Activated CD4-positive, alpha-beta memory T cell treated with anti-CD3 and anti-CD28 coated beads for 36 hours (primary cell): ENCODE measurements at places on chromosomes 2 and 18.

- no peak for DNase-seq
These were observed 51.9 kb downstream of the CDH2 start for GRCh38 chr18:28125051-28125450.

DNA sequence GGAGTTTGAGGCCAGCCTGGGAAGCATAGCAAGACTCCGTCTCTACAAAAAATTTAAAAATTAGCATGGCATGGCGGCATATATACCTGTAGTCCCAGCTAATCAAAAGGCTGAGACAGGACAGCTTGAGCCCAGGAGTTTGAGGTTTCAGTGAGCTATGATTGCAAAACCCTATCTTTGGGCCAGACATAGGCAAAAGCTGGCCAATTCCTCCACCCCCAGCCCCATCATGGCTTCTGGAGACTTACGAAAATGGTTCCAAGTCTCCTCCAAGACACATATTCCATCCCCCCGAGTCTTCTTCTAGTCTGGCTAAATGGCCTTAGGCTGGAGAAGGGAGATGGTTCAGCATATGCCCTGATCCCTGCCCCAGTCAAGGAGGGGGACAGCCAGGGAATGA, 172.8 kb upstream of the HAAO start:
- no peak for DNase-seq

DNA sequence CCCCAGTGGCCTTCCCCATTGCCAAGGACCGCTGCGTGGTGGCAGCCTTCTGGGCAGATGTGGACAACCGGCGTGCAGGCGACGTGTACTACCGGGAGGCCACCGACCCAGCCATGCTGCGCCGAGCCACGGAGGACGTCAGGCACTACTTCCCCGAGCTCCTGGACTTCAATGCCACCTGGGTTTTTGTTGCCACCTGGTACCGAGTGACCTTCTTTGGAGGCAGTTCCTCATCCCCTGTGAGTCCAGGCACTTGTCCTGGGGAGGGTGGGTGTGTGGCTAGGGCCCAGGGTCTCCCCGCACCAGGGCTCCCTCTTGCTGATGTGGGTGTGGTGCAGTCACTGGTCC, 31.9 kb downstream of the SNED1 start:
- no peak for DNase-seq

DNA sequence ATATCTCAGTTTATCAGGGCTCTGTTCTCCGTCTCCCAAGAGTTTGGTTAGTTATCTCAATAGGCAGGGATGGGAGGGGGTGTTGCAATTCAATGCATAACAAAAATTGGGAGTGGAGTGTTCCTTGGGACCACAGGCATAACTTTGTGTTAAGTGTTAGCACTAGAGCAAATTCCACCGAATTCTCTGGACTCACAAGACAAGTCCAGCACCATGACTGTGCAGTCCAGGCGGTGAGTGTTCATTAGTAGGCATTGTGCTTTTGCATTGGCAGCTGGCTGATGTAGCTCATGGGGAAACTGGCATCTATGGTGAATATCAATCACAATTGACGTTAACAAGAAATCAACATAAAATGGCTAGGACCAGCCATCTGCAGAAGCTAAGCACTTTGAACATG, 79.0 kb upstream of the CABLES1 start:
- DNase-seq: no peak

DNA sequence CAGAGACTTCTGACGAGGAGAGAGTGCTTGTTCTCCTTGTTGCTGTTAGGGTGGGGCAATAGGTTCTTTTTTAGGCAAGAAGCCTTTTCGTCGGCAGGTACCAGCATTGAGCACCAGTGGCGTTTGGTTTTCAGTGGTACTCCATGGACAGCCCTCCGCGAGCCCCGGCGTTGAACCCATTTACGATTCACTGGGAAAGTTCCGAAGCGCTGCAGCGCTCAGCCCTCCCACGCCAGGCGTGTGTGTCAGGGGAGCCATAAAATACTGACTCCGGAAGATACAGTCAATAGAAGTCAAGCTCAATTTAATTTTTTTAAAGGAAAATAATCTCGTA, 494 bp upstream of the ROCK1 start:
- DNase-seq: peak; percentile 71

DNA sequence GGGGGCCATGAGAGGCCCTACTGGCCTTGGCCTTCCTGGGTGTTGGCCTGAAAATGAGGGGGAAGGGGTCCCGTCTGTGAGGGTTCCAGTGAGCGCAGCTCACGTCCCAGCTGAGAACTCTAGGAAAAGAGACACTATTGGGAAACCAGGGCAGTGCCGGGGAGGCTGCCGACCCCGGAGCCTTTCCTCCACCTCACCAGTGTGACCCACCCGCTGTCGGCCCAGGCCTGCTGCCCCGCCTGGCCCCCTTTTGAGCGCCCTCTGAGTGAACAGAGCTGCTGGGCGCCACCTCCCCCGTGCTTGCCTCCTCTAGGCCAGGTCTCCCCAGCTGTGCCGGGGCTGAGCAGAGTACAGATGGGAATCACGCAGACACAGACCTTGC, 17.5 kb upstream of the ARHGEF4 start:
- no peak for DNase-seq

DNA sequence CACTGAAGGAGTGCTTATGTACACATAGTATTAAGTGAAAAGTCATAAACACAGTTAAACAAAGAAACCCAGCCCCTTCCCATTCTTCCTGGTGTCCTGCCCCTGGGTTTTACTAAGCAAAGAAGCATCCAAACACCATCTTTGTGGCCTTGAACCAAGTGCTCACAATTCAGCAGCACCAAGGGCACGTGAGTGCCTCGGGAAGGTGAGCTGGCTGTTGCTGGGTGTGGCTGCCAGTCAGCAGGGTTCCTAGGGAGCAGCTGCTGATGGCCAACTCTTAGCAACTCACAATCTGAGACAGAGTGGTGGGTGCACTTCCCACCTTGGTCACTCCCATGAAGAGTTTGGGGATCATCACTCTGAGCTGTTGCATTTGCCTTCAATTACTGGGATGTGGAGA, 97.7 kb upstream of the PGAP1 start:
- DNase-seq: no peak

DNA sequence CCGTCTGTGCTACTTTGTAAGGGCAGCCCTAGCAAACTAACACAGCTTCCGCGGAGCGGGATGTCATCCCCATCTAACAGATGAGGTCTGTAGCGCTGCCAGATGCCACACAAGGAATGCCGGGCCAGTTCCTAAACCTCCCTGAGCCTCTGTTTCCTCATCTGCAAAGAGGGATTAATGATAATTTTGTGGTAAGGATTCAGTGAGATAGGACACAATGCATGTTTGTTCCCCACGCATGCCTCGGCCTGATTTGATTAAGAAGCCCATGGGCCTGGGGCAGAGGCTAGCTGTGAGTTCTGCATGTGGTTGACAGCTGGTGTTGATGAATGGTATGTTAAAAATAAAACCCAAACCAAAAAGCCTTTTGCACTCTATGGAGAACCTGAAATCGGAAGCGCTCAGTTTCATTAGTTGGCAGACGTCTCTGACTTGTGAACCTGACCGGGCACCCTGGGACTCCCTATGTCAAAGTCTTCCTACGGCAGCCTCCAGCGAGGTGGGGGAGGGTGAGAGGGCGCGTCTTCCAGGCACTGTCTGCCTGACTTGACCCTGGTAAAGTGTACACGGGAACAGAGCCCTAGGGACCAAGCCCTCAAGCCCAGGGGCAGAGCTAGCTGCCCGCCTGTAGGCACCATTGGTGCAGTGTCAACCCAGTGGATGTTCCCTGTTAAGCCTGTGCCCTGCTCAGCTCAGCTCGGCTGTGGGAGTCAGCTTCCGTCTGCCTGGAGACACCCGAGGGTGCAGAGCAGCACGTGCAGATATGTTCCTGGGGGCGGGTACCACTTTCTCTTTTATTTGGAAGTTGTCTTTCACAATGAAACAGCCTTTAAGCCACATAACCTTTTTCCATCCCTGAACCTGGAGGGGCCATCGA, 14.8 kb upstream of the INHBB start:
- no peak for DNase-seq

DNA sequence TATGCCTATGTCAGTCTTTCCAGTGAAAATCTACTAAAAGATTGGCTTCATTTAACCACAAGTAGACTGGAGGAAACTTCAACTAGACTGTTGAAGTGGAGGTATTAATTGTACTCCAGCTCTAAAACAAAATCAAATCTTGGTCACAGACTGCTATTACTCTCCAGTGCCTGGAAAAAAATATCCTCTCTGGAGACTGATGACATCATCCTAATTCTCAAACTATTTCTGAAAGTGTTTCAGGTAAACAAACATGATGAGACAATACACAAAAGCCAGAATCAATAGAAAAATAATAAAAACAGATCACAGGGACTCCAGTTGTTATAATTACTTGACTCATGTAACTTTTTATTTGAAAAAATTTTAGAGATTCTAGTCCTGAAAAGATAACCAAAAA, 87.7 kb upstream of the MYO3B start:
- DNase-seq: no peak

DNA sequence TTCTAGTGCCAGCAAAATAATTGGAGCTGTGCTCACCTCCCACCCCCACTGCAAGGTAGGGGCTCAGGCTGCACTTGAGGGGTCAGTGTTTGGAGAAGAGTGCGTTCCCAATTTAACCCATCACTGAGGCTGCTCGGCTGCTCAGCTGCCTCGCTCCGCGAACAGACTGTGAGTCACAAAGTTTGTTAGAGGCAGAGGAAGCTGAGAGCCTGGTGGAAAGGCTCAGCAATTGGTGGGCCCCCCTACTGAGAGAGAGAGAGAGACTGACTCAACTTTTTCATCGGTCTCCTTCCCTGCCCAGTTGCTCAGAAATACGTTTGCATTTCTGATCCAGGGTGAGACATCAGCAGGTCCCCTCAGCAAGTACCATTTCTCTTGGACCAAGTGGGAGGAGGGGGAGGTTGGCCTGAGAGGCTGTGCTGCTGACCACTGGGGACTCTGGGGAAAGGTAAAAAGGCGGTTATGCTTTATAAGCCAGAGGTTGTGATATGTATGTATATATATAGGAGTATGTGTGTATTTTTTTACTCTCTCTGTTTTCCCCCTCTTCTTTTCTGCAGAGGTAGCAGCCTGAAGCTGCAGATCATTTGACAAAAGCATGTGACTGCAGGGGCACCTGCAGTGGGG, 1.5 kb downstream of the EFR3B start:
- peak; percentile 79 for DNase-seq

DNA sequence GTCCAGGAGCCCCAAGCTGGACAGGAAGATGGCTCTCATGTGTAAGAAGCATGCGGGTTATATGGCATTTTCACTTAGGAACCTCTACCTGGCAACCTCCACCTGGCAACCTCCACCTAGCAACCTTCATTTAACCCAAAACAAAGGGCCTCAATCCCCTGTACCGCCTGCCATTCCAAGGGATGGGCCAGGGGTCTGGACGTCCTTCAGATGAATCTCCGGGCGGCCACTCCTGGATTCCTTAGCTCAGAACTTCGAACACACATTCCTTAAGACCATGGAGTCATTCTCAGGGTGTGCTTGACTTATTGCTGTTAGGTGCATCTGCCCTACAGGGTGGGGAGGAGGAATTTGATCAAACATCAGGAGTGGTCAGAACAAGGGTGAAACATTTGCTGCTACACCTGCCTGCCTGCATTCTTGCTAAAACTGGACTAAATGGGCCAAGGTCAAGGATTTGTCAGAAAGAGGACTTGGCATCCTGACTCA, 277.6 kb downstream of the PHLPP1 start:
- DNase-seq: no peak

DNA sequence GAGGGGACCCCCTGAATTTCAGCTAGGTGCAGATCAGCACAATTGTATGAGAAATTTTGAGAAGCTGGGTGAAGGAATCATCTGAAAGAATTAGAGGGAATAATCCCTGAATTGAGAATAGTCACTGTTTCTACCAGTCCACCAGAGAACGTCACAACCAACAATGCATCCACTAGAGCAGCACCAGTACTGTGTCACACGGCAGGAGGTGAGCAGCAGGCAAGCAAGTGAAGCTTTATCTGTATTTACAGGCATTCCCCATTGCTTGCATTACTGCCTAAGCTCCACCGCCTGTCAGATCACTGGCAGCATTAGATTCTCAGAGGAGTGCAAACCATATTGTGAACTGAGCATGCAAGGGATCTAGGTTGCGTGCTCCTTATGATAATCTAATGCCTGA, 40.7 kb downstream of the GDF7 start:
- no peak for DNase-seq

GRCh38 chr2:214180071-214180470, 230.8 kb upstream of the VWC2L start:
- DNase-seq: no peak

GRCh38 chr2:62197011-62197924, 1.4 kb downstream of the B3GNT2 start:
- peak; percentile 54 for DNase-seq

DNA sequence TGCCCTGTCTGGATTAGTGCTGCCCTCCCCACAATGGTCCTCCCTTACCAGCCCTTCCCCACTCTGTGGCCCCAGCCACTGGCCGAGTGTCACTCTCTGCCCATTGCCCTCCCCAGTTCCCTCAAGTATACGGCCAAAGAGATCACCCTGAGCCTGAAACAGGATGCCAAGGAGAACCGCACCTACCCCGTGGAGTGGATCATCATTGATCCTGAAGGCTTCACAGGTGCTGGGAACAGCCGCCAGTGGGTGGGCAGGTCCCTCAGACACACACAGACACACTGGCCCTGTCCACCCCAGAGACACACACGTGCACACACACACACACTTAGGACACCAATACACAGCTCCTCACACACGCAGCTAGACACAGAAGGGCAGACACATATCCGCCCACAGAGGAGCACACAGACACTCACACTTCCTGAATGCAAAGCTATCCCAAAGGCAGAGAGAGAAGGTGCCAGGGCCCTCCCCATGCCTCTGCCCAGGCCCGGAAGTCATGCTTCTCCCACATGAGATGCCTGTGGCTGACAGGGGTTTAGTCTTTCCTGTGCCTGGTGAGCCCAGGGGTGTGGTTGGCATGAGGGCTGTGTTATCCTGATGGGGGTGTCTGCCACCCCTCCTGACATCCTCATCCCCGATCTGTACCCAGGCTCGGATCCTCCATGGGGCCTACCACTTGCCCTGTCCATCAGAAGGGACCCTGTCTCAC, 2.9 kb downstream of the CHRND start:
- DNase-seq: no peak

DNA sequence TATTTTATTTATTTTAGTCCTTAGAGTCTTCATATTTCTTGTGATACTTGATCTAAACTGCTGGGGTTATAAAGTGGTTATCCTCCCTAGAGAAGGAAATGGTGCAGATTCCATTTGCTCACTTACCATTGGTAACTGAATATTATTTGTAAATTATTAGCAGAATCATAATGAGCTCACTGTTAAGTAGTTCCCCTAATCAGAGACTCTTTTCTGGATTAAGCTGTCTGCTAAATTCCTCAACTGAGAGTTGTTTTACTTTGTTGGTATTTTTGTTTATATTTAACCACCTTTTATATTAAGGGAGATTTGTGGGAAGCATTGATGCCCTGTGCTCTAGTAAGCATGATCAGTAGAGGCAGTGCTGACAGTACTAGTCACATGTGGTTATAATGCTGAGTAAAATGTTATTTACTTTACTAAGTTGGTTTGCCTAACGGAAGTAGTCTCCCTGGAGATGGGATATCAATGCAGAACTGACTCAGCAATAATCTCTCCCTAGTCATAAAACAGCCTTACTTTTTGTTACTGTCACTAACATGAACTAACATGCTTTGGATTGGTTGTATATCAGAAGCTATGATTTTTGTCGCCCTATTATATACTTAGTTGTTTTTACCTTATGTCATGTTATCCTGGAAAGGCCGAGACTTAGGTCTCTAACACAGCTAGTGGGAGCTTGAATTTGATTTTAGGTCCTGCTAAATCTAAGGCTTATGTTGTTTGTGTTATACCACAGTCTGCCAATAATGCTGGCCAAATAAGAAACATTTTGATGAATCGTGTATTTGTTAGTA, 166.7 kb downstream of the MCFD2 start:
- DNase-seq: no peak

- DNase-seq: no peak
These were observed 90.1 kb downstream of the ACVR1 start for GRCh38 chr2:157785866-157786662.
